HFFc6 (cell line): ENCODE measurements at places on chromosomes 7 and 10. TPM values are rescaled to one million over a fixed set of nuclear protein-coding genes. Genes with fewer than 3 reads are reported as not detected.

DNA sequence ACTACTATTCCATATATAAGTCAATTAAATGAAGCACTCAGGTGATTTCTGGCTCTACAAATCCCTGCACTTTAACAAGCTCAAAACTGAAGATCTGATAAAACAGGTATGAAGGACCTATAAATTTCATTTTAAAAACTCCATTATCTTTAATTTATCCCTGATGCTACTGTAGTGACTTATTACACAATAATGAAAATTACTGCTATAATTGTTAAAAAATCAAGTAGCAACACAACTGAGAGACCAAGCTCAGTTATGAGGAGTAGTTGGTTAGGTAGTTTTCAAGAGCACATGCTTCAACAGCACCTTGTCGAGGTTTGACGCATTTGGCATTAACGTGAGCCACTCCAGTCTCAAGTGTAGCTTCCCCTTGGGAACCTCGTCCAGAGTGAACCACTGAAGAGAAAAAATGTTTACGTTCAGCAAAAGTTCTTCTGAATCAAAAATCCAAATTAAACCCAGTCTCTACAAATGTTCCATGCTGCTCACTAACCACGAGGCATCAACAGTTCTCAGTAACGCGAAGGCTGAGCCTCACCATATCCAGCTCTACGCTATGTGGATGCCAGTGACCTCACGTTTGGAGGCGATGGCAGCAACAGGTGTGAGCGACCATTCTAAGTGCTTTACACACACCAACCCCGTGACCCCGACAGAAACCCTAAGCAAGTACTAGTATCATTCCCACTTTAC, 55.3 kb upstream of the NCAPG2 start:
- DNase-seq = no peak

- DNase-seq = no peak
These were observed 94.2 kb upstream of the IGFBP3 start for GRCh38 chr7:46015107-46015868.

- no peak for DNase-seq
These were observed 2.0 kb downstream of the OAT start for GRCh38 chr10:124416733-124417132.

DNA sequence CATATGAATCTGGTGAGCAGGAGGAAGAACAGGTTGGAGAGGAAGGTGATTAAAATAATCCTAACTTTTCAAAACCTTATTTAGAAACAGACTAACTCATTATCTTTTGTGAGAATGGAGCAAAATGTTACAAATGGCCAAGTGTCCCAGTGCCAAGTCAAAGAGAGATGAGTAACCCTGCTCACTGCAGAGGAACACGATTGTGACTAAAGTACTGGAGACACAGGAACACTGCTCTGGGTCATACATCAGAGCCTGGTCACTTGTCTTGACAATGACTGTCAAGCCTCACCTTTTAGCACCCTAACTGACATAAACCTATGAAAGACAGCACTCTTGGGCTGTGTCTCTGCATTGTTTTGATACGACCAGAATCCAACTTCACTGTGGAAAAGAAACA, 108.8 kb downstream of the SGMS1 start:
- DNase-seq = no peak

- no peak for DNase-seq
These were observed 86.2 kb downstream of the EBF3 start for GRCh38 chr10:129877773-129878371.

DNA sequence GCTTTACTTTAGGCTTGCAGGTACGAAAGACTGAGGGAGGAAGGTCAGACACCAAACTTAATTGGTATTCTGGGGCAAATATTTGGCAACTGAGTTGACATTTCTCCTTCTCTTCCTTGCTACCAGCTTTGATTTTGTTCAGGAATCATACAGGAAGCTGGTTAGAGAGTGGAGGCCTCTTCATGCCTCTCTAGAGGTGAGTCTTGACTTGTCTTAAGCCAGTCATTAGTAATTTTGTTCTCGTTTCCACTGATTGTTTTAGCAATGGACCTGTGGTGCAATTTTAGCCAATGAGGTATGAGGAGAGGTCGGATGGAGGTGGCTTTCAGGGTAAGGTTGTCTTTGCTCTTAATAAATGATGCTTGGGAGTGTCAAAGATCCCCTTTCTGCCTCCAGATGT, 2.4 kb upstream of the RP9 start:
- DNase-seq = no peak

GRCh38 chr10:131480066-131480465, 168.5 kb upstream of the TCERG1L start:
- DNase-seq = no peak

- no peak for DNase-seq
These were observed 89.6 kb downstream of the PODXL start for GRCh38 chr7:131466735-131467365.

- no peak for DNase-seq
These were observed 13.4 kb downstream of the WDR86 start for GRCh38 chr7:151396328-151396970.

- peak; percentile 72 for DNase-seq
These were observed 94.8 kb upstream of the TARP start for GRCh38 chr7:38368191-38368605.

GRCh38 chr7:117110480-117111315, 157.4 kb downstream of the ST7 start:
- no peak for DNase-seq

- DNase-seq = no peak
These were observed 31.8 kb downstream of the CRHR2 start for GRCh38 chr7:30650421-30650808.

DNA sequence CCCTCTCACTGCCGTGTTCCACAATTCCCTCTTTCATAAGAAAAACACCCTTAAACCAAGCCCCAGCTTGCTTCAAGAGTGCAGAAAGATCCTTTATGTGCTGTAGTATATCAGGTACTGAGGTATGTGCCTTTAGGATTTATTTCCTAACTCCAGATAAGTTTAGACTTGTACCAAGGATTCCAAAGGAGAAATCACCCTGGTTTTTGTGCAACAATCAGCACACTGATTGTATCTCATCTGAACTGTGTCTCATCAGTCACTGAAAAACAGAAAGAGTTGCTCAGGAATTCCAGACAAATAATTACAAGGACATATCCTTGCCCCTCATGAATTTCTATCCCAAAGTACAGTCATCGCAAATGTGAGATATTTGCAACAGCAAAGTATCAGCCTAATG, 77.2 kb upstream of the PTPRZ1 start:
- no peak for DNase-seq

GRCh38 chr7:155310425-155311114, 12.9 kb downstream of the INSIG1 start:
- no peak for DNase-seq

- DNase-seq = no peak
These were observed 98.7 kb downstream of the PRTFDC1 start for GRCh38 chr10:24853661-24854060.

GRCh38 chr7:18508443-18509427, 13.2 kb downstream of the HDAC9 start:
- DNase-seq = peak; percentile 96

GRCh38 chr10:101256387-101256786, 27.1 kb upstream of the LBX1 start:
- no peak for DNase-seq

DNA sequence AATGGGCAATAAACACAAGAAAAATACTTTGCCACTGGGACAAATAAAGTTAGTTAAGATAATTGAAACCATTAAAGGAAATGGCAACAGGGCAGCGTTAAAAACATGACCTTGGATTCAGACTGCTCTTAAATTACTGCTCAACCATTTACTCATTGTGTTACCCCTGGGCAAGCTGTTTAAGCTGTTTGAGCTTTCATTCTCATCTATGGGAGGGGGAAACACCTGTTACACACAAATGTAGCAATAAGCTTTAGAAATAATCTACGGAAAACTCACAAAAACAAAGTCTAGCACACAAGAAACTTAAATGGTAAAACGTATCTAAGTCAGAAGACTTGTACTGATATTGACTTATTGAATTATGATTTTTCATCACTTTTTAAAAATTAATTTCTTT, 137.1 kb downstream of the KMT2E start:
- DNase-seq = no peak

DNA sequence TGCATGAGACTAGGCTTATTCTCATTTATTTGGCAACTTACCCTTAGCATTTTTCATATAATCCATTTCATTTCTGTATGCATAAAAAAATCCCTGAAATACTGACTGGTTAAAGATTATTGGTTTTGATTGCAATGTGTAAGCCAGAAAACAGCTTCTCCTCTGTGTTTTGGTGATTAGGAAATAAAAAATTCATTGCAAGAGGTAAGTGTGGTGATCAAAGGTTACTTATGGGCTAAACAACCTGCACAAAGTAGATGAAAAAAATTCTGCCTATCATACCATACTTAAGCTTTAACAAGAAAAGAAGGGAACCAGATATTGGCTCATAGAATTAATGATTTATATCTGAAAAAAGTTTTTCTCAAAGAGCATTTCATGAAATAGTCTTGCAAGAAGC, 64.0 kb upstream of the TMEM168 start:
- no peak for DNase-seq

Gene ZNF398
- total RNA-seq = 11.4 to 11.7 TPM (median 11.6 TPM) in 3 replicates

Gene IDE
- 30.4 and 35.7 TPM in 2 replicates for total RNA-seq

Gene DNAH11
- 1.4 and 2.1 TPM in 2 replicates for total RNA-seq

Gene BHLHA15
- not detected in 3 replicates for total RNA-seq

Gene FAM241B
- total RNA-seq = 0.23 to 0.36 TPM (median 0.34 TPM) in 3 replicates

Gene ZNF316
- total RNA-seq = 14.7 and 19.3 TPM in 2 replicates

Gene PLAC9
- 3.2 and 6.2 TPM in 2 replicates for total RNA-seq

Gene NPC1L1
- total RNA-seq = not detected in 3 replicates
